ENCODE measurements at places on chromosomes 7 and 10.

DNA sequence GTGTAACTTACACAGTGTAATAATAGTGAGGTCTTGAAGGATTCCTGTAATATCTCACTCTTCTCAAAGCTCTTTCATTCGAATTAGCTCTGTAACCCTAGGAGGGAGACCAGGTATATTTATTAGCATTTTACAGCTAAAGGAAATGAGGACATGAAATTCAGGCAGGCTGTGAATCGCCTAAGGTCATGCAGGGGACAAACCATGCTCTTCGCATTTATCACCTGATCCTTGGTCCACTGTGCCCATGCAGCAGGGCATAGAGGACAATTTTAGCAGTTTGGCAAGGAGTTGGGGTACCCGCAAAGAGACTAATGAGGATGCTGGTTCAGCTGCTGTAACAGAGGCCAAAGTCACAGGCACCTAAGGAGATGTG lies 14.8 kb upstream of the LAMB1 start:
- DNase-seq = no peak

DNA sequence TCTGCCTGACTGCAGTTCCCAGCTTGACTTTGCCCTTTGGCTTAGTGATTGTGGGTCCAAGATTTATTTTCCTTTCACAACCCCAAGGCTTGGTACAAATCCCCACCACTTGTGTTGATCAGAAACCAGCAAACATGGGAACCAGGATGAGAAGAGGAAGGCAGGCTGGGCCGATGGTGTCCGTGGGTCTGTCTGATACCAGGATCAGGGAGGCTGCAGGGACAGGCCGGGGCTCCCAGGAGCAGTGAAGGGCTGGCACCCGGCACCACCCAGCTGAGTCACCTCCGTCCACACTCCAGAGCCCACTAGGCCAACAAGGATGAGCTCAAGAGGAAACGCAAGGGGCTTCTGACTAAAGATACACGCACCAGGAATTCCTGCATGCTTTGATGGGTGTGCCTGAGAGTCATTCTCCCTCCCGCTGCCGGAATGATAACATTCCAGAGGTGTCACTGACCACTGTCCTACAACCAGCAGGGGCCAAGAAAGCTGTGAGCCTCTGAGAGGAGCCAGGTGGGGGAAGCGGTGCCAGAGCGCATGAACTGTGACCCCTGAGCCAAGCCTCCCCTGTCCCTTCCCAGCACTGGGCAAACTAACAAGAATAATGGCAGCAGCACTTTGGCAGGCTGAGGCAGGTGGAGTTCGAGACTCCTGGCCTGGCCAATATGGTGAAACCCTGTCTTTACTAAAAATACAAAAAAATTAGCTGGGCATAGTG lies 29.2 kb upstream of the PROSER2 start:
- peak; percentile 31 for DNase-seq

DNA sequence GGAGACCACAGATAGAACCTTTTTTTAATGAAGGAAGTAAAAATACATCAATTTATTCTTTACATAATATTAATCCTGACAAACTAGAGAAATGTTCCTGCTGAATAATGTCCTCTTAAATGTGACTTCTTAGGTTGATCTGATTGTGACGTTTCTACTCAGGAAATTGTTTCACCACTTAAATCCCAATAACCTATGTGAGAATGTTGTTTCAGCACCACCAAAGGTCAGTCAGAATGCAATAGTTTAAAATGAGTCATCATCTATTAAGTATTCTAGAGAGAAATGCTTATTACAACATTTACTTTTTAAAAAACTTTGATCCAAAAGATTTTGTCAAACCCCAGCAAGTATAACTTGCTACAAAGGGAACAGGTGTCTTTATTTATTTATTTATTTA lies 155.4 kb upstream of the CACNA2D1 start:
- DNase-seq = peak; percentile 55

GRCh38 chr7:123424463-123424862 lies 109.9 kb downstream of the IQUB start:
- no peak for DNase-seq

- no peak for DNase-seq
Measured at GRCh38 chr10:29241925-29242324, 46.9 kb upstream of the LYZL1 start.

DNA sequence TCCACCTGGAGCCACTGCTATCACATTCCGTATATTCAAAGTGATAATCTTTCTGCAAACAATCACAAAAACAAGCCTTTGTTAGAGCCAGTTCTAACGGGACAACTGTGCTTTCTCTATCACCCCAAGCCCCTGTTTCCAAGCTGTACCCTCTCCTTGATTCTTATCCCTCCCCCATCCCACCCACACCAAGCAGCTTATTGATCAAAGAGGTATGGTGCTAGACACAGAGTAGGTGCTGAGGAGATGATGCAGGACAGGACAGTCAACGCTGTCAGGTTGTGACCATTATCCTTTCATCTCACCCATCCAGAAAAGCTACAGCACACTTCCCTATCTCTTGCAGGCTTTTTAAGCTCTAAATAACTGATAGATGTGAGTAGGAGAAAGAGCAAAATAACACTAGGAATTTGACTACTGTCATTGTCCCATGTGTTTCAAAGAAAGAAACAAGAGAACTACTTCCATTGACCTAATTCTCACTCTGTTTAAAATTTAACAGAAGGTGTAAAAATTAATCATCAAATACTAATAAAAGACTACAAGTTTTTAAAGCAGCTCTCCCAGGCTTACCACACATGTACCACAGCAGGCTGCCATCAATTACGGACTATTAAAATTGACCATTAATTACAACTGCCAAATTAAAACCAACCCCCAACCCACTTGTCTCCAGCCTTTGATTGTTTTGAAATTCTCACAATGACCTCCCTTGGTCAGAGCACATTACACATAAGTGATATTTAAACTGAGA lies 94.3 kb downstream of the ELAPOR2 start:
- no peak for DNase-seq

DNA sequence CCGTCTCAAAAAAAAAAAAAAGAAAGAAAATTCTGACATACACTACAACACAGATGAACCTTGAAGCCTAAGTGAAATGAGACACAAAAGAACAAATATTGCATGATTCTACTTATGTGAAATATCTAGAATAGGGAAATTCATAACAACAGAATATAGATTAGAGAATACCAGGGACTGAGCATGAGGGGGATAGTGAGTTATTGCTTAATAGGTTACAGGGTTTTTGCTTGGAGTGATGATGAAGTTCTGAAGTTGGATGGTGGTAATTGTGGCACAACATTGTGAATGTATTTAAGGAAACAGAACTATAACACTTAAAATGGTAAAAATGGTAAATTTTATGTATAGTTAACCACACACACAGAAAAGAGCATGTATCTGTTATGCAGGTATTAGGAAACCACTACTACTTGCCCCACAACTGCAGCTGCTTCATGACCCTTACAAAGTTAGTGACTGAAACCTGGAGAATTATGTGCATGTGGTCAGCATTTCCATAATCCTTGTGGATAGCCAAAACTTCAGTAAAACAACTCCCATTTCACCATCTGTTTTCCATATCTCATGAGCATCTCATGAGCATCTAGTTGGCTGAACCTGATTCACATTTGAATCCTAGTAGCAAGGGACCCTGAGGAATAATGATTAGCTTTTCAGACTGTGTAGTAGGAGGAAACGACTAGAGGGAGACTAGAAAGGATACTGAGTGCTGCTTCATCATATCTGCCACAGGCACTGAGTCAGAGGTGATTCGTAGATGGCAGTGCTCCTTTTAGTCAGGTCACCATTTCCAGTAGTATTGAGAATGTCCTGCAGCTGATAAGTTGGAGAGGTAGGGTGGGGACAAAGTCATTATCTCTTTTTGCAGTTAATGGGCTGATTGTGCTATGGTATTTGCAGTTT lies 26.3 kb downstream of the SAMD8 start:
- DNase-seq = peak; percentile 81

DNA sequence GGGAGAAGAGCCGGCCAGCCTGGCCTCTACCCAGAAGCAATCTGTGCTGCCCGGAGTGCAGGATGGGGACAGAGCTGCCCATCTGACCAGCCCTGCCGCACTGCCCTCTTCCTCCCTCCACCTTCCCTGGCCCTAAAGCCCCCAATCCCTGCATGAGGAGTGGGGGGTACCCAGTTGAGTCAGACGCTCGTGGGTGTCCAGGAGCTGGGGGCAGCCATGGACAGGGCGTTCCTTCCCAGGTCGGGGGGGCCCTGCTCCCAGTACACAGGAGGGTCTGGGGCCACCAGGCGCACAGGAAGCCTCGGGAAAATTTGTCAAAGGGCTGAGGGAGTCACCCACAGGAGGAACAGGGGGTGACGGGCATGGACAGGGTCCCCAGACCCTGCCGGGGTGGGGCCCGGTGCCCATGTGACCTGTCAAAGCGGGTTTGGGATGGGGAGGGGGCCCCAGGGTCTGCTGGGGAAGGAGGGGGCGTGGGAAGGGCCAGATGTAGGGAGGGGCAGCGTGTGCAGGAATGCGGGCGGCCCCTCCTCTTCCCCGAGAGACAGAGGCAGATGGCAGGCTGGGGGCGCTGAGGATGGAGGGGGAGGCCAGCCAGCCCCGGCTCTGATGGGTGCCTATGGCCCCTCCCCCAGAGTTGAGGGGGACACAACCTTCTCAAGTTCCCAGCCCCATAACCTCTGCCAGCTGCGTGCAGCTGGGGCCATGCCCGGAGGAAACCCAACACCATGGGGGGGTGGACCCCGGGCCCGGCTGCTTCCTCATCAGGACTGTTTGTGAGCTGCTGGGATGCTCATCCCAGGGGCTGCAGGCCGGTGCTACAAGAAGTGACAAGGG lies 21.5 kb upstream of the GRIFIN start:
- DNase-seq = no peak

- DNase-seq = no peak
Measured at GRCh38 chr10:34476608-34477007, 338.5 kb downstream of the PARD3 start.

DNA sequence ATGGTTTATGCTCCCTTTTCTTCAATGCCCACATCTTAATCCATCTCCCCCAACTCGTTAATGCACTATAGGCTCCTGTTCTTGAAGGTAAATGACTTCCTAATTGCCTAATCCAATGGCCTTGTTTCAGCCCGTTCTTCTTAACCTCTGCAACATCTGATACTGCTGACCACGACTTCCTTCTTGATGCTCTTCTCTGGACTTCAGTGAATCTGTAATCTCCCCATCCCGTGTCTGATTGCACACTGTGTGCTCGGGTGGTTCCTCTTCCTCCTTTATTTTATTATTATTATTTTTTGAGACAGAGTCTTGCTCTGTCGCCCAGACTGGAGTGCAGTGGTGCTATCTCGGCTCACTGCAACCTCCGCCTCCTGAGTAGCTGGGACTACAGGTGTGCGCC lies 58.9 kb downstream of the HIPK2 start:
- DNase-seq = no peak

GRCh38 chr10:22988581-22989360 lies 60.9 kb downstream of the ARMC3 start:
- peak; percentile 65 for DNase-seq

DNA sequence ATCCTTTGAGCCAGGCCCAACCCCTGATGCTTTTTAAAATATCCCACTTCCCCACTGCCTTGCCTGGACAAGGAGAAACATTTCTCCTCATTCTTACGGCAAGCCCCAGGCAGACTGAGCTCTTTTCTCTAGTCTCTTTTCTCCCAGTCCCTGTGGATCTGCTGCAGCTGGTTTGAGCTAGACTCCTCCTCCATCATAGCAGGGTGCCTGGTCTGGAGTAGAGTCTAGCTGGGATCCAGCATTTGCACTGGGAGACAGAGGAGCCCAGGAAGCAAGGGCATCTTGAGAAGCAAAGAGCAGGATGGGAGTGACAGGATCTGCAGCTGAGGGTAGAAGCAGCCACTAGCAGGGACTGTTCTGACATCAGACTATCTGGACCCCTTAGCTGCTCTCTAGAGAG lies 562.3 kb upstream of the COBL start:
- DNase-seq = no peak

DNA sequence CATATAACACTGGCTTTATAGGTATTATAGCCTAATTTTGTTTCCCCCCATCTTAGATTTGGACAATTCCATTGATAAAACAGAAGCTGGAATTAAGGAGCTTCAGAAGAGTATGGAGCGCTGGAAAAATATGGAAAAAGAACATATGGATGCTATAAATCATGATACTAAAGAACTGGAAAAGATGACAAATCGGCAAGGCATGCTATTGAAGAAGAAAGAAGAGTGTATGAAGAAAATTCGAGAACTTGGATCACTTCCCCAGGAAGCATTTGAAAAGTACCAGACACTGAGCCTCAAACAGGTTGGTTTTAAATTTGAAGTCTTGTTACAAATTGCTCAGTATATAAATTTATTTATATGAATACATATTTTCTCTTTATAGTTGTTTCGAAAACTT lies 34.1 kb downstream of the SMC3 start:
- DNase-seq = peak; percentile 51

DNA sequence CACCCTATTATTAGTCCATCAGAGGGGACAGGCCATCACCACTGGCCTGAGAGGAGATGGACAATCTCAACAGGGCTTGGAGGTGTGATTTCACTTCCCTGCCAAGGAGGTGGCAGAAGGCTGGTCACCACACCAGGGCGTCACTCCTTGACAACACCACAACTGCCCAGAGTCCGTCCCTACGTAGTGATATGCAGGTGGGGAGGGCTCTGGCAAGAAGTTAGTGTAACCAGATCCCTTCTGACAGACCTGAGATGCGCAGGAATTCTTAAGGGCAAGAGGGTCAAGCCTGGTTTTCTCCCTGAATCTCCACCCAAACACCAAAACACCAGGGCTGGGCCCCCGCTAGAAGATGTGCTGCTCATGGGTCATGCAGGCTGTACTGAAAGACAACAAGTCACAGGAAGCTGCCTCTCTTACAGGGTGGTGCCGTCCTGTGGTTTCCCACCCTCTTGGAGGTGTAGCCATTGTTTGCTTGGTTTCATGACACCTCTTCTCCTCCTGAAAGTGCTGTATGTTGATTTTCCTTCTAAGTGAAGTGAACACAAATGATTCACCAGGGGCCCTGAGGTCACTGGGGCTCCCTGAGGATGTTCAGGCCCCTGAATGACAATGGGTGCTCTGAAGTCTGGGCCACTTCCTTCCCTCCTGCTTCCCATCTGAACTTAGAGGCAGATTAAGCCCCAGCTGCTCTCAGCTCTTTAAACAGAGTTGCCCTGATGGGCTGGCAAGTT lies 27.1 kb downstream of the ATXN7L1 start:
- DNase-seq = no peak

DNA sequence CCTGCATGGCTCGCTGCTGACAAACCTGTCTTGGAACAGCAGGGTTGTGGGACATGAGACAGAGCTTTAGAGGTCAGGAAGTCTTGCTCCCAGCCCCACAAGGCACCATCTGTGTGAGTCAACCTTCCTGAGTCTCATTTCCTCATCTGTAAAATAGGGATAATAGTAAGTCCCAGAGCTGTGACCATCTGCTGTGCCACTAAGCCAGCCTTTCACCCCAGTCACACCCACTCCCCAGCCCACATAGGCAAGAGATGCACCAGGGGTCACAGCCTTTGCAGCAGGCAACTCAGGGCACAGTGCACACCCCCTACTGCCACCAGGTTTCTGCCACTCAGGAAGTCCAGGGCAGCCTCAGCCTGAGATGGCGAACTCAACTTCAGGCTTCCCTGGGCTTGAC lies 29.4 kb upstream of the CDH23 start:
- DNase-seq = no peak
